ENCODE measurements at places on chromosomes 5 and 9.

DNA sequence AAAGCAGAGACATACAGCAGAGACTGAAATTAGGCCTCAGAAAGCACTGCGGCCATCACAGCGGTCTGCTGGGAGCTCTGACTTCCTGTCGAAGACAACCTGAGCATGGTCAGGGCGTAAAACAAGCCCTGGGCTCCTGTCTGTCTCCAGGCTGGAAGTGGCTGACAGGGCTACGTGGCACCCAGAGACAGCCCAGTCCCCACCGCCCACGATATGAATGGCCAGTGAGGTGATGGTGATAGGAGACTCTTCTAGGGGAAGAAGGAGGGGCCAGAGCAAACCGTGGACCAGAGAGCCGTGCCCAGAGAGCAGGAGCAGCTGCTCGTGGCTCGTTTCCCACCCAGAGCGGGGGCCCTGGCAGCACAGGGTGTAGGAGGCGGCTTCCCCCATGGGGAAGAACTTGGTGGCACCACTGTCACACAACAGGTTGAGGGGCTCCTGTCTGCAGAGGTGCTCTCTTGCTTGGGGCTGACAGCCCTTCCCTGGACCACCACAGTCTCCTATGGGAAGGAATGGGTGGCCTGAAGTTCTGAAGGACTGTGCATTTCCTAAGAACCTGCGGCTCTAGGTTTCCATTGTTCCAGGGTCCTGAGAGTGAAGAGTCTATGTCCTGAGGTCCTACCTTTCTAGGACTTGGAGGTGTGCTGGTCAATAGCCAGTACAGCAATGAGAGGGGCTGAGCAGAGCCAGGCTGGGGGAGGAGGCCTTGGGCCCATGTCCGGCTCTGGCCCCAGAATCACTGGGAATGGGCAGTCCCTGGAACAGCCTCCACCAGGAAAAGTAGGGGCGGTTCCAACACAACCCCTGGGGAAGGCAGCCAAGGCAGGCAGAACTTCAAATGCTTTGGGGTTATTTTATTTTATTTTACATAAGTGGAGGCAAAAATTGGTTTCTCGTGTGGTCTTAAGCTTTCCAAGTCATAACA lies 56.4 kb downstream of the BARX1 start:
- DNase-seq, result no peak

DNA sequence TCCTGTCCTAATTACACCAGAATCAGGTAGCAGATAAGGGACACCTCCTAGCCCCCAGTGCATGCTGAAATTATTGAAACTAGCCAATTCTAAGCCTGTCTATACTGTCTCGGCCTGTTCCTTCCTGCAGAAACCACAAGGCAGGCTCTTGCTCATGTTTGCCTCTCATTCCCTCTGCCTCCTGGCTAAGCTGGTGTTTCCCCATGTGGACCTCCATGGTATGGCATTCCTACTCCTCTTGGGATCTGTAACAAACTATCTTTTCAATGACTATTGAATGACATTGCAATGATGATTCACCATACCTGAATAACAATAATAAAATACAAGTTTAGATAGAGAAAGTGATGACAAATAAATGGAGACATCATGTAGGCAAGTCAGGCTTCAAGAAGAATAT lies 35.6 kb upstream of the ADAMTS16 start:
- no peak for DNase-seq

DNA sequence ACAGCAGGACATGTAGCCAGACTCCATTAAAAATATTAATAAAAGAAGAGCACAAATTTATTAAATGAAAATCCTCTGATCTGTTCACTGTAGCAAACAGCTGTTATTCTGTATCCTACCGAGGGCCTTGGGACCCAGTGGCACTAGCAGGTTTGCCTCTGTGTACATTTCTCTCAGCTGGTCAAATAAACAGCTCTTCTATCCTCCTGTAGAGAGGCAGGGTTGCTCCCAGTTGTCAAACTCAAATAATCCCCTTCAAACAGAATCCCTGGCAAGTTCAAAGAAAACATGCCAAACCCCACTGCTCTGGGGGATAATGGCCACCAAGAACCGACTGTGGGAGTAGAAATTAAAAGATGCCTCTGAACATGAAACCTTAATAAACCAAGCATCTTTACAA lies 1262.0 kb upstream of the DMAC1 start:
- DNase-seq, result no peak

- no peak for DNase-seq
These were observed 43.2 kb upstream of the ANKRD33B start for GRCh38 chr5:10520706-10521105.

DNA sequence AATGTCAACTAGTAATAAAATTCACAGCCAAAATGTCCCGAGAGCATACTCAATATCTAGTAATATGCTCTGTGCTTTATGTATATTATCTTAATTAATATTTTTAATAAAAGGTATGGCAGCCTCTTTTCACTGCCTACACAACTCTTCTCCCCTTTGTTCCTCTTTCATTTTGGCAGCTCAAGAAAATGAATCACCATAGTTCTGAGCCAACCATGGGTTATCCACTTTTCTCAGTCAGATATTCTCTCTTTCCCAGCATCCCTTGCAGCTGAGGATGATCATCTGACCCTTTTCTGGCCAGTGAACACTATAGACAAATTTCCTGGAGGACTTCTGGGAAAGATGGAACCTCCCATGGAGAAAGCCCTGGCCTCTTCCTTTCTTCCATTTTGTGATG lies 8.2 kb upstream of the DOCK8 start:
- no peak for DNase-seq

DNA sequence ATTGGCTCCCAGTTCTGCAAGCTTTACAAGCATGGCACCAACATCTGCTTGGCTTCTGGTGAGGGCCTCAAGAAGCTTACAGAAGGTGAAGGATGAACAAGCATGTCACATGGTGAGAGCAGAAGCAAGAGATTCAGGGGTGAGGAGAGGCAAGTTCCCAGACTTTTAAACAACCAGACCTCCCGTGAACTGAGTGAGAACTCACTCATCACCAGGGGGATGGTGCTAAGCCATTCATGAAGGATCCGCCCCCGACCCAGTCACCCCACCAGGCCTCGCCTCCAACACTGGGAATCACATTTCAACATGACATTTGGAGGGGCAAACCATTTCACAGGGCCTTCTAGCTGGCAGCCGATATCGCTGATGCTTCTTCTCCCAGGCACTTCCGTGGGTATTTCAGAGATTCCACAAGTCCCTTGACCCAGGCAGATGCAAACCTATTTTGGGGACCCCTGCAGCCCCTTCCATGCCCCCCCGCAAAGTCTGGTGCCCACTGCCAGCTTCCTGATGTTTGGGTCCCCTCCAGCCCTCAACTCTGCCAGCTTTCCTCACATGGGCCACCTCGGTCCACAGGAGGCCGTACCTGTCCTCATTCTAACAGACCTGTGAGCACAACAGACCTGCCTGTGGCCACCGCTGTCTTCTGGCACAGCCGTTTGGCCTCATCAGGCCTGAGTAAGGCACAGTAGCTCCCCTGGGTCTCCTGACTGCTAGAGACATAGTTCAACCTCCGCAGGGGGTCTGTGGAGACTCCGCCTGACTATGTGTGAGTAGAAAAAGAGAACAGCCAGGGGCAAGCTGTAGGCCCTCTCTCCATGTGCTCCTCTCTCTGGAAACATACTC lies 60.7 kb upstream of the ANGPTL2 start:
- DNase-seq, result no peak

DNA sequence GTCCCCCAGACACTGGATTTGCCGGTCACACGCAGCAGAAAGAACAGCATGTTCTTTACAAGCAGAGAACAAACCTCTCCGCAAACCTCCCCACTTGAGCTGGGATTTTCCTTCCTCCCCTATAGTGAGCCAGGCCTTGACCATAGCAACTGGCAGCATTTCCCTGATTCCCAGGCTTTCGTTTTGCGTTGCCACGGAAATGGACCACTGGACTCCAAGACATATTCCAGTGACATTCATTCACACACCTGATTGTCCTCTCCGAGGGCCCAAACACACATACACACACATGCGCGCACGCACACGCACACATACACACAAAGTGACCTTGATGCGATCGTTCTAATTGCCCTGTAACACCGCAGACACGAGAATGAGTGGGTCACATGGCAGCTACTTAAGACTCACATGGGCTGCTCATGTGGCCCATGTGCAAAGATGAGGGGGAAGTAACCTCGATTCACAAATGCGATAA lies 80.9 kb upstream of the CPEB4 start:
- no peak for DNase-seq

GRCh38 chr9:129835860-129836223 lies 584 bp downstream of the USP20 start:
- no peak for DNase-seq

DNA sequence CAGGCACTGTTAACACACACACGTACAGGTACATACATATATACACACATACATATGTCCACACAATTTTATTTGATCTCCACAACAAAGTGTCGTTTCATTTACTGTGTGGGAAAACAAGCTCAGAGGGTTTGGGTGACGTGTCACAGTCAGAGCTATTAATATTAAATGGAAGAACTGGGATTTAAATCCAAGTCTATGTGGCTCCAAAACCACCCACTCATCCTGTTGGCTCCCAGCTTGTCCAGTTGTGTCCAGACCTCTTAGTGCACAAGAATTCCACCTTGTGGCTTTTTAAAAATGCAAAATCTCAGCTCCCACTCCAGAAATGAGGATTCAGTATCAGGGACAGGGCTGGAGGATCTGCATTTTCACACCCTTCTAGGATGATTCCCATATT lies 52.3 kb upstream of the PTPDC1 start:
- no peak for DNase-seq

GRCh38 chr5:1513326-1514026 lies 10.3 kb downstream of the LPCAT1 start:
- no peak for DNase-seq

DNA sequence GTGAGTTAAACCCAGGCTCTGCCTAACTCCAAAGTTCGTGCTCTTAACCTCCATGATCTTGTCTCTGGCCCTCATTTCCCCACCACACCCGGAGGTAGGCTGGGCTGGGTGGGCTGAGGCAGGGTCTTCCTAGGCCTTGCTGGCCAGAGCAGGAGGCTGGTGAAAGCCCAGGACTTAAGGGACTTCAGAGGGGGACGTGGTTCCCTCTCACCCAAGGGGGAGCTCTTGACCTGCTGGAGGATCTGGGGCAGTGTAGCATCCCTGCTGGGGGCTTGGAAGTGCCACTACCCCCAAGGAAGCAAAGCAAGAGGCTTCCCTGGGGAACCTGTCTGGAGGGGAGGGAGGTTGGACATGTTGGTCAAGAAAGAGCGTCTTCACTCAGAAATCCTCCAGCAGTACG lies 14.7 kb downstream of the PITX1 start:
- no peak for DNase-seq

DNA sequence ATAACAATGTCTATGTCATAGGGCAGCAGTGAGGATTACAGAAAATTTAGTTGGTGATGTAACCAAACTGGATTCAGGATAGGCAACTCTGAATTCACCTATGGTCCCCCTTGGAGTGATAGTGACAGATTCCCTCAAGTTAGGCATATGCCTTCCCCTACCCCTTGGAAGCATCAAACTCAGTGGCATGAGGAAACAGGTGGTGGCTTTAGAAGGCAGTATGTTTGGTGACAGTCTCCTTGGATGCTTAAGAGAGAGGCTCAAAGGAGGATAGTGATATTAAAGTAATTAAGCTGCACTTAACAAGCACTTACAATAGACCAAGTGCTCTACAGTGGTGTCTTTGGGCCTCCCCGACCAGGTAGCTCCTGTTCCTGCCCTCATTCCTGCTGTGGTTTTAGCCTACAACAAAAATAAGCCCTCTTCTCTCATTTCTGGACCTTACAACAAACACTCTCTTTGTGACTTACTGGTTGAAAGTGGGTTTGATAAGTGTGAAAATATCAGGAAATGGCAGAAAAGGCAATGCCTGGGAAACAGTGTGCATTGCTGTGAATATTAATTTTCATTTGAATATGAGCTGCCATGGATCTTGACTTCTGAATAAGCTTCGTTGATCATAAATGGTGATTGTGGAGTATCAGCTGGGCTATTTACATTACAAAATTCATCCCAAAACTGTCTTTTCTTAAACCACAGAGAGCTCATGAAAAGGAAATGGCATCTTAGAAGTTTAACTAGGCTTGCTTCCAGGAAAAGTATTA lies 29.2 kb downstream of the NR4A3 start:
- DNase-seq, result no peak

- DNase-seq, result no peak
These were observed 401.8 kb downstream of the ARHGEF28 start for GRCh38 chr5:74027732-74028338.

- DNase-seq, result peak; percentile 72
These were observed 5.0 kb downstream of the EBF1 start for GRCh38 chr5:159094745-159095144.

DNA sequence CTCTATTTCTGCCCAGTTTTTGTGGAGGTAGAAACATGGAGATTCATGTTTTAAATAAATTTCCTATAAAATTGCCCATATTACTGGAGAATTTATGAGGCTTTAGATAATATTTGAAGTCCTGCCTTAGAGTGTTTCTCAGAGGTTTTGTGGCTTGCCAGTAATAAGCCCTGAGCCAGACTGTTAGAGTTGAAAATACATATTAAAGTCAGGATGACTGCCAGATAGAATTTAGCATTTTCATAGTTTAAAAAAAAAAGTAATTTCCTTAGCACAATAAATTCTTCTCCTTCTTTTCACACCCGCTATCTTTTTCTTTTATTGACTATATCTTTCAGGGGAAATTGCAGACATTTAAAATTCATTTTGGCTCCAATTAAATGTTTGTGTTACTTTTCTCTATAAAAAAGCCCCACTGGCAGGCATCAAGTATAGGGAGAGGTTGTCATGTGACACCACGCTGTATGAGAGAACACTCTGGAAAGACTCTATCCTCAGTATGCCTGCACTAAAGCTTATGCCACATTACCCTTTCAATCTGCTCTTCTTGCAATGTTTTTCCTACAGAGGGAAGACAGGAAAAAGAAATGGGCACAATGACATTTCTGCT lies 135.2 kb downstream of the MPDZ start:
- DNase-seq, result no peak

DNA sequence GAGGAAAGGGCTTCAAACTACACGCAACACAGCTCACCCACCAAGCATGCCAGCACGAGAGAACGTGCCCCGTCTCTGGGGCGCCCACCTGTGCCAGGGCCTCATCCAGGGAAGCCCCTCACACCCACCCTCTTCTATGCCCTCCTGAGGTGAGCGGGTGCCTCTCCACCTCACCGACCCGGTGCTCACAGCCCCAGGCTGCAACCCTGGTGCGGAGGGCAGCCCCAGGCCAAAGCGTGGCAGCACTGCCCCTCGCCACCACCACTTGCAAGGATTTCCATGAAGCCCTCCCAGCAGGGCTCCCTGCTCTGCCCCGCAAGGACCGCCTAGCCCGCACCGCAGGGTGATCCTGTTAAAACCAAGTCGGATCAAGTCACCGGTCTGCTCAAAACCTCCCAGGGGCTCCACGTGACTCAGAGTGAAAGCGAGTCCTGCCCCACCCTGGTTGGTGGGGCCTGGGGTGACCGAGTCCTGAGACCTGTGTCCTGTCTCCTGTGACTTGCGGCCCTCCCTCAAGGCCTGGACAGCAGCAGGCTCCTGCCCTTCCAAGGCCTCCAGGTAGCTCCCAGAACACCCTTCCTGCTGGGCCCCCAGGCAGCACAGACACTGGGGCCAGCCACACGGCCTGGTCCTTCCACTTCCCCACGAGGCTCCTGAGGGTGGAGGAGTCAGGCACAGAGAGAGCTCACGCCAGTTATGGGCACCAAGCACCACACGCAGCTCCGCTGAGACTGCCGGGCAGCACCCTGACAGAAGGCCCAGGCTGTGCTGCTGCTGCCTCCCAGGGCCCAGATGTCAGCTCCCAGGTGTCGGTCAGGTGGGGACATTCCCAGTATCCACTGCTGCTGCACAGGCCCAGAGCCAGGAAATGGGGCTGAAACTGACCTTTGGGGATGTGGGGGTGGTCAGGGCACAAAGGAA lies 12.7 kb downstream of the BRD3 start:
- DNase-seq, result no peak

- no peak for DNase-seq
These were observed 23.0 kb upstream of the MEIKIN start for GRCh38 chr5:131968396-131968954.

- DNase-seq, result no peak
These were observed 236.5 kb upstream of the TRIM32 start for GRCh38 chr9:116450378-116451139.

Measured in GM12864 (cell line).